H54 (cell line): ENCODE measurements at places on chromosomes 3 and 15.
A peak's percentile ranks its signal among the peaks of the same experiment; 100 is the strongest.

GRCh38 chr3:12060139-12060845, 56.1 kb downstream of the SYN2 start:
- no peak for DNase-seq

DNA sequence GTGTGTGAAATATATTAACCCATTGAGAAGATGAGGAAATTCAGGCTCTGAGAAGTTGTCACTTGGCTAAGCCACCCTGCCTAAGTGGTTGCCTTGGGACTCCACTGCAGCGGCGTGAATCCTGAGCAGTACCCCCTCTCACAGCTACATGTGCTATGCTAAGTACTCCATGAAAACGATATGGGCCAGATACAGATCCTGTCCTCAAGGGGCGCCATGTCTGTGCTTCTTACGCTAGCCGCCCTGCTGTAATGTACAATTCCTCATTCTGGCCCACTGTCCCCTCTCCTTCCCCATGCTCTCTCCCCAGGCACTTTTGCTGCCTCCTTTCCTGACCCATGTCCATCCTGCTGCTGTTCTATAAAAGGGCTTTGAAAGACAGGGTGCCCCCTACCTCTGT, 140.3 kb downstream of the FEZF2 start:
- DNase-seq, result no peak

DNA sequence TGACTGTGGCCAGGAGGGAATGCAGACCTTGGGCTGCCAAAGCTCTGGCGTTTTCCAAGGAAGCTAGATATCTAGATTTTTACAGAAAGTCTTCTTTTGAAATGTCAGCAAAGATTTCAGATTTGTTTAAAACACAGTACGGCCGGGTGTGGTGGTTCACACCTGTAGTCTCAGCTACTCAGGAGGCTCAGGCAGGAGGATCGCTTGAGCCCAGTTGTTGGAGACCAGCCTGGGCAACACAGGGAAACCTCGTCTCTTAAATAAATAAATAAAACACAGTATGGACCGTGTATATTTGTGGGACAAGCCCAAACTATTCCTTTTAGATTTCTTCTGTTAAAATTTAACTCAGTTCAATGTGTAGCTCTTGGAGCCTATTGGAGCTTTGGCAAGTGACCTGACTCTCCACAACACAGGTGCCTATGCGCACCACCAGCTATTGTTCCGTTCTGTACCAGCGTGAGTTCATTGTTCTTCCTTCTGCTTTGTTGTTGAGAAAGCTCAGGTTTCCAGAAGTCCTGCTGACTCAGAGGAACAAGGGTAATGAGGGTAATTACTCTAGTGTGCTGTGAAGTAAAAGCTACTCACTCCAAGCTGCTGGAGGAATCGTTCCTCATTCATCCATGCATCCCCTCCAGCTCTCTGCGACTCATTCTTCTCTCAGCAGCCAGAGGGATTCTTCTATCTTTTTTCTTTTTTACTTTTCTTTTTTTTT, 73.1 kb upstream of the SLC6A6 start:
- DNase-seq, result peak; percentile 37

GRCh38 chr3:116947809-116948208, 238.2 kb downstream of the TUSC7 start:
- no peak for DNase-seq

GRCh38 chr15:68638953-68639515, 60.2 kb downstream of the CORO2B start:
- DNase-seq, result peak; percentile 44

DNA sequence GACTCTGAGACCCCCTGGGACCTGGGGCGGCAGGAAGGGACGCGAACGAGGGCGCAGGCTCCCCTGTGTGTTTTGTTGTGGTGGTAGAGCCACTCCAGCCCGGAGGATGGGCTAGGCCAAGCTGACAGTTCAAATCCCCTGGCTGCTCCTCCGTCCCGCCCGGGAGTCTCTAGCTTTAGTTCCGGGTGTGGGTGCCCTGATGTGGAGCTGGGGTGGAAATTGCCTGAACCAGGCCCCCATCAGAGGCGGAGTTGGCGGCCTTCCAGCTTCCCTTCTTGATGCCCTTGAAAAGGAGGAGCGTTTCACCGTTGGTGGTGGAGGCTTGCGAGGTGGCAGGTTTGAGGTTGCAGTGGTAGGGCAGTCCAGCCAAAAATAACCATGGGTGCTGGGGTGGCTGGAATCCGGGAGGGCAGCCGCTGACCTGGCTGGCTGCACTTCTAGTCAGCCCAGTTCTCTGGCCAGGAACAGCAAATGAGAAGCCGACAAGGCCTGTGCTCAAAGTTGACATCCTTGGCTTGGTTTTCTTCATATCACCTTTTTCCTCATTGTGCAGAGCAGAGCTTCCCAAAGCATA, 817 bp downstream of the CLK3 start:
- DNase-seq, result peak; percentile 46

DNA sequence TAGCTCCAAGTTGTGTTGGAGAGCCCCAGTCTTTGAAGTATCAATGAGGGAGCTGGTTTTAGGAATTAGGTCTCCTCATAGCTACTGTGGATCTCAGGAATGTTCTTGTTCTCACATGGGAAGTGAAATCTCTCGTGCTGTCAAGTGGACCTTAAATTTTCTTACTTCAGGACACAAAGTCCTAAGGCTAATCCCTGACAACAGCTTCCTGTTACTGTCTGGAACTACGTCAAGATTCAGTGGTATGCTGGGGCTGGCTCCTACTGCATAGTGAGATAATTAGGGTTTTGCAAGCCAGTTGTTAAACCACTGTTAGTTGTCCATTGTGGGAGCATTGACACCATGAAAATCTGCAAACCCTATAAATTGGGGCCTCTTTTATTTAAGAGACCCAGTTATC, 22.8 kb downstream of the MESP1 start:
- no peak for DNase-seq

- DNase-seq, result no peak
These were observed 192.0 kb upstream of the HES1 start for GRCh38 chr3:193943851-193944517.

- no peak for DNase-seq
These were observed 288.0 kb upstream of the TLE3 start for GRCh38 chr15:70385711-70386110.

DNA sequence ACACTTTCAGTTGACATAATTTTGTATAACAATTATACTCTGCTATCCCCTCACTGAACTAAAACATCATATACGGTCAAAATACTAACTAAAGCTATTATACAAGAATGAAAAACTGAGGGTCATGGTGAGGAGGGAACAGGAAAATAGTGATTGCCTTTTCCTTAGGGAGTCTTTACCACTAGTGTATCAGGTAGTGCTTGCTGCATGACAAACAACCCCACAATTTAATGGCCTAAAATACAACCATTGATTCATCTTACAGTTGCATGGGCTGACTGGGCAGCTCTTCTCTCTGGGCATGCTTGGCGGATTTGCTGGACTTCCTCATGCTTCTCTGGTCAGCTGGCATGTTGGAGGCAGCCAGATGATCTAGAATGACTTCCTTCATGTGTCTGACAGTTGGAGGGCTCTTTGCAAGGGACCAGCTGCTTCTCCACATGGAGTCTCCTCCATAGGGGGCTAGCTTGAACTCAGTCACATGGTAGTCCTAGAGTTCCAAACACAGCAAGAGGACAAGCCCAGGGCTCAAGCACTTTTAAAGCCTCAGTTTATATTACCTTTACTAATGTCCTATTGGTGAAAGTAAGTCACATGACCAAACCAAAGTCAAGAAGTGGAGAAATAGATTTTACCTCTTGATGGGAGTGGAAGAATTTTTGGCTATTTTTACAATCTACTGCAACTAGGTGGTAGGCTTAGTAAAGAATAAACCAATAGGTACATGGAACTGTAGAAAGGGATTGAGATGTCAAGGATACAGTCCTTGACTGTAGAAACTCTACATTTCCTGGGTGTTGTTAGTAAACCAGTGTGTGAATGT, 18.8 kb downstream of the THAP10 start:
- DNase-seq, result no peak

DNA sequence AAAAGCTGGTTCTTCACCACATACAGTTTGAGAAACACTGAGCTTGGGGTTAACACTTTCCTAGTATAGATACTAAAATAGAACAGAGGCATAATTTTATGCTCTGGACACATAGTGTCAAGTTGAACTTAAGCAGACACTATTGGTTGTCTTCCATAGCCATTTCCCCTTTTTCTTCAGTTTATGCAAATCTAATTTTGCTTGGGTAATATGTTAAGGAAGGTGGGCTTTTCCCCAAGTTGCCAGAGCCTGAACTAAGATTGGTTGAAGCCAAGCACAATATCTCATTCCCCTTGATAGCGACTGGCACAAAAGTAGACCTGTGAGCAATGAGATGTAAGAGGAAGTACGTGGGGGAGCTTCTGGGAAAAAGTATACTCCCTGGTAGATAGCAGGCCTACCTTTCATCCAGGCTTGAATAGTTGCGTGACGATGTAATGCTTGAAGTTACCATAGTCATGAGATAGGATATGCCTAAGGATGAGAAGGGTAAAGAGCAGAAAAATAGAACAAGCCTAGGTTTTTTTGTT, 4.5 kb upstream of the POPDC2 start:
- DNase-seq, result no peak

GRCh38 chr3:126541628-126542339, 16.9 kb downstream of the C3orf22 start:
- no peak for DNase-seq

GRCh38 chr15:78322724-78323521, 17.2 kb upstream of the CRABP1 start:
- no peak for DNase-seq

- DNase-seq, result no peak
These were observed 31.0 kb upstream of the ADAMTS17 start for GRCh38 chr15:100372739-100373119.

- DNase-seq, result no peak
These were observed 109.7 kb upstream of the HACD2 start for GRCh38 chr3:123694366-123695087.

GRCh38 chr3:29527246-29527645, 246.4 kb downstream of the RBMS3 start:
- DNase-seq, result no peak
